Umbilical cord (tissue), 2 donors: ENCODE measurements at places on chromosomes 4 and X.
A peak's percentile ranks its signal among the peaks of the same experiment; 100 is the strongest.

GRCh38 chr4:148196164-148196563 lies 246.1 kb downstream of the NR3C2 start:
- no peak for DNase-seq

DNA sequence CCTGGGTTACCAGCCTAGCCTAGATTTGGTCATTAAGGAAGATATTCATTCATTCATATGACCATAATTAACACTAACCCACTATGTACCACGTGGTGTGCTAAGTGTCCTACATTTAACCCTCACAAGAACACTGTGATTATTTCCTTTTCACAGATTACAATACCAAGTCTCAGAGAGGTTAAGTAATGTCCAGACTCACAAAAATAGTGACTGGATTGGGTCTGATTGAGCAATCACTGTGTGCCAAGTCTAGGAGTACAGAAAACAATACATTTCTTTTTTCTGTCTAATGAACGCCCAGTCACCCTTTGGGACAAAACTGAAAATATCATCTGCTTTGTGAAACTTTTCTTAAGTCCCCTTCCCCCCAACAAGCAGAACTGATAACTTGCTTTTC lies 7.6 kb upstream of the DLG3 start:
- no peak for DNase-seq

DNA sequence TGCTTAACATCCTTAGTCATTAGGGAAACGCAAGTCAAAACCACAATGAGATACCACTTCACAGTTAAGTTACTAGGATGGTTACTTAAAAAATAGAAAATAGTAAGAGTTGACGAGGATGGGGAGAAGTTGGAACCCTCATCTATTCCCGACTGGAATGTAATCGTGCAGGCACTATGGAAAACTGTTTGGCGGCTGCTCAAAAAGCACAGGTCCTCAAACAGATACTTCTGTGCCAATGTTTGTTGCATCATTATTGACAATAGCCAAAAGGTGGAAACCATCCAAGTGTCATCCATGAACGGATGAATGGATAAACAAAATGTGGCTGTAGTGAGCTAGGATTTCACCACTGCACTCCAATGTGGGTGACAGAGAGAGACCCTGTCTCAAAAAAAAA lies 11.7 kb downstream of the CTAG1B start:
- no peak for DNase-seq

- peak; percentile 74 for DNase-seq
These were observed at the start of gene KLHL2 for GRCh38 chr4:165207431-165208220. Gene KLHL2 (plus strand): TSS chr4:165207561. CDS start chr4:165207877, 316 bp downstream.

GRCh38 chr4:82525307-82525911 lies 36.4 kb downstream of the TMEM150C start:
- no peak for DNase-seq

DNA sequence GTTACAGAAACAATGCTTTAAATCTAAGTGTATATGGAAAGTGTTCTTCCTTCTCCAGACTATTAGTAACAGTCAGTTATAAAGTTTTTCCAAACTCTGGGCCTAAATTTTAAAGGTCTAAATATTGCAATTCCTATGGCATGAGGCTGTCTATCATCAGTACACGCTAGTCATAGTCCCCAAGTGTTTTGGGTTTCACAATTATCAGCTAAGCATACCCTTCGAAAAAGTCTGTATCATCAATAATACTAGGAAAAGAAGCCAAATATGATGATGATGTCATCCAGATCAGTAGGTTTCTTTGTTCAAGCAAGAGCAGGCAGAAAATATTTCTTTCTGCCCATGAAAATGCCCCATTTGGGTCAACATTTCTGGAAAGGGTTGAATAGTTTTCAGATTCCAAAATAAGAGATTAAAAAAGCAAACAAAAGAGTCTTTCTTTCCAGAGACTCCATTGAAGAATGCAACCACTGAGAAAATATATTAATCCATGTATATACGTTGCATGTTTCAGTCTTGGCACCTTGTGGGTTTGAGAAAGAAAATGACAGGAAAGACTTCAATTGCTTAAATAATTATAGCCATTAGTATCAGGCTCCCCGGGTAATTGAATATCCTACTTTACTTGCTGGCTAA lies 173.8 kb downstream of the CAMK2D start:
- DNase-seq, result no peak

- no peak for DNase-seq
These were observed 81.0 kb upstream of the TCEAL2 start for GRCh38 chrX:102044496-102044895.

- no peak for DNase-seq
These were observed 16.8 kb downstream of the ARHGAP6 start for GRCh38 chrX:11648705-11649519.

- DNase-seq, result no peak
These were observed 68.7 kb upstream of the PCDH19 start for GRCh38 chrX:100478714-100479306.

DNA sequence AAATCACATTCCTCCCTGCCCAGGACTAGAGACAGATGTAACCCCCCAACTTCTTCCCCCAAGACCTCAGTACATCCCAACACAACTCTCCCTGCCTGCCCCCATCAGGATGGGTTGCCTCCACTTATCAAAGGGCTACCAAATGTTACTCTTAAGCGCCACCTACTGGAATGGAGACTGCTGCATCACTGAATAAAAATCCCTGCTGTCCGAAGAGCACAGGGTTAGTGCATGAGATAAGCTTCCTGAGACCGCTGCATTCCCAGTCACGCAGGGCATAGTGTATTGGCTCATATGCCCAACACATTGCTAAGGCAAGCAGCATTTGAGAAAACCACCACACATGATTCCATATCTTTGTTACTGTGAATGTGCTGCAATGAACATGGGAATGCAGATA lies 544.5 kb downstream of the PPP4R3C start:
- DNase-seq, result no peak

- peak; percentile 88 for DNase-seq
These were observed at the start of gene STBD1 for GRCh38 chr4:76305971-76306881. Gene STBD1 (plus strand): TSS chr4:76306733. CDS start chr4:76306770, 37 bp downstream.

- no peak for DNase-seq
These were observed 64.4 kb downstream of the ASMT start for GRCh38 chrX:1679238-1679637.

DNA sequence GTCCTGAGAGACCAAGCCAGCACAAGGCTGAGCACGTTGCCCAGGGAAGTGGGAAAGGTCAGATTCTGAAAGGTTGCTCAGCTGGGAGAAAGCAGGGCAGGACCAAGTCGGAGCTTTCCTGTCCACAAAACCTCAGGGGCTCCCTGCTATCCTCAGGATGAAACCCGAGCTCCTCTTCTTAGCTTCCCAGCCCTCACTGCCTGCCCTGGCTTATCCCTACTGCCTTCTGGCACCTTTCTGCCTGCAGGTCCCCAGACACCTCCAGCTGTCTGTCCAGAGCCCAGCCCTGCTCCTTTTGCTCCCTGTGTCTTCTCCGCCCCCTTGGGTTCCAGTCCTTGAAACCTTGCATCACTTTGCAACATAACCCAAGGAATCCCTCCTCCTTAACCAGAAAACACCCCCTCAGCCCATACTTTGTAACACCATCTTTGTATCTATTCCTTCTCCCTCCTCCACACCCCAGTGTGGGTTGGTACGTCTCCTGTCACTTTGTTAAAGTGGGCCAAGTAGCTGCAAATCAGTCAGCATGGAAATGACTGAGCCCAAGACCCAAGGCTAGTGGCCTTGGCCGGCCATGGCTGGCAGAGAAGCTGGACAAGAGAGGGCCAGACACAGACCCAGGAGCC lies 20.0 kb upstream of the PRRG3 start:
- no peak for DNase-seq

- no peak for DNase-seq
These were observed 46.5 kb upstream of the HPSE start for GRCh38 chr4:83381173-83381572.
